ENCODE measurements at places on chromosomes 3 and 15.

DNA sequence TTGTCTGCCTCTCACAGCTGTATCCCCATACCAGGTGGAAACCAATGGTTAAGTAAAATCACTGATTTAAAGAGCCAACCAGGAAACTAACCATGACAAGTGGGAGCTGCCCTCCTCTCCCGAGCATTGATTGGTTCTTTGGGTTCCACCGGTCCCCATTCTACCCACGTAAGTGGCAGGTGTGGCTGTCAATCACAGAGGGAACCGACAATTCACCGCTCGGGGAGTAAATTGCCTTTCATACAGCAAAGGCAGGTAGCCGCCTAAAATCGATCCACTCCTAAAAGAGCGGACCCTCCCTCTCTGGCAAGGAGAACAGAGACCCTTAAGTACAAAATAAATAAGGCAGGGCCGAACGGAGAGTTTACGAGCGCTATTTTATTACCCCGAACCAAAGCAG, 1.2 kb downstream of the ERC2 start:
- DNase-seq, result peak; percentile 70

DNA sequence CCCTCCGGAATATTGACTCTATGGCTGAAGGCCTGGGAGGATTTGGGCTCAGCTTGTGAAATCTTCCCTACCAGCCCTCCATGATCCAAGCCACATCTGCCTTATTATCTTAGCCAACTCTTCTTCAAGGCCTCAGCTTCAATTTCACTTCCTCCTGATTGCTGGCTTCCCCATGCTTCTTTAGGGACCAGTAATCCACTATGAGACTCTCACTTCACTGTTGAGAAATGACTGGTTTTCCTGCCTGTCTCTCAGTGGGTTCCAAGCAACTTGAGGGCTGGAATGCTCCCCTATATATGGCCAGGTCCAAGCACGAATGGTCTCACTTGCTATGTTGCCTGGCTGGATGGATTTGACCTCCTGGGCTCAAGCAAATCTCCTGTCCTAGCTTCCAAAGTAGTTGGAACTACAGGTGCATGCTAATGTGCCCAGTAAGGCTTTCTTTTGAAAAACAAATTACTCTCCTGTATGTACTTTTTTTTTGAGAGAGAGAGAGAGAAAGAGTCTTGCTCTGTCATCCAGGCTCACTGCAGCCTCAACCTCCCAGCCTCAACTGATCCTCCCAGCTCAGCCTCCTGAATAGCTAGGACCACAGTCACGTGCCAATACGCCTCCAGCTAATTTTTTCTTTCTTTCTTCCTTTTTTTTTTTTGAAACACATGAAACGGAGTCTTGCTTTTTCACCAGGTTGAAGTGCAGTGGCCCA, 7.9 kb upstream of the PIK3CB start:
- DNase-seq, result no peak

DNA sequence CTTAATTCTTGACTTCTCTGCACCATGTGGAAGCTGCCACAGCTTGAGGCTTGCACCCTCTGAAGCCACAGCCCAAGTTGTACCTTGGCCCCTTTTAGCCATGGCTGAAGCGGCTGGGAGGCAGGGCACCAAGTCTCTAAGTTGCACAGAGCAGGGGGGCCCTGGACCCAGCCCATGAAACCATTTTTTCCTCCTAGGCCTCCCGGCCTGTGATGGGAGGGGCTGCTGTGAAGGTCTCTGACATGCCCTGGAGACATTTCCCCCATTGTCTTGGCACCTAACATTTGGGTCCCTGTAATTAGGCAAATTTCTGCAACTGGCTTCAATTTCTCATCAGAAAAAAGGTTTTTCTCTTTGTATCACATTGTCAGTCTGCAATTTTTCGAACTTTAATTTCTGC, 92.8 kb upstream of the GALNT15 start:
- DNase-seq, result no peak

DNA sequence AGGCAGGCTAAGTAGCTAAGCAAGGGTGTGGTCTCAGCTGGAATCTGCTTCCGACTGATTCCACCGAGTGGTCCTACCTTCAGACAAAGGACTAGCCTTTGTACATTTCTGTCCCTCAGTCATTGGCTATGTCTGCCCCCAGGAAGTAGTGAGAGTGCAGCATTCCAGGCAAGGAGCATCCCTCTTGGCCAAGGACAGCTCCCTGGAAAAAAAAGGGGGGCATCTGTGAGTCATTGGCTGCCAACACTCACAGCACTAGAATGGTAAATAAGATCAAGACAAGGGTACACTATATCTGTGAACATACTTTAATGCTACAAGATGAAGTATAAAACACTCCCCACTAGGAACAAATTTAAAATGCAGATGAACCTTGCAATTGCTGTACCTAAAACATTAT, 66.8 kb downstream of the STAC start:
- DNase-seq, result no peak

- no peak for DNase-seq
These were observed 490 bp upstream of the ALAS1 start for GRCh38 chr3:52197499-52197841.

GRCh38 chr15:31163769-31164572, 62.4 kb upstream of the TRPM1 start:
- no peak for DNase-seq
